Stimulated activated CD8-positive, alpha-beta memory T cell treated with anti-CD3 and anti-CD28 coated beads, Interleukin-4, amount 100 ng/mL, for 4 hours (primary cell): ENCODE measurements at places on chromosomes 2 and 18.

- no peak for DNase-seq
Measured at GRCh38 chr18:48962994-48963561, 12.3 kb upstream of the SMAD7 start.

DNA sequence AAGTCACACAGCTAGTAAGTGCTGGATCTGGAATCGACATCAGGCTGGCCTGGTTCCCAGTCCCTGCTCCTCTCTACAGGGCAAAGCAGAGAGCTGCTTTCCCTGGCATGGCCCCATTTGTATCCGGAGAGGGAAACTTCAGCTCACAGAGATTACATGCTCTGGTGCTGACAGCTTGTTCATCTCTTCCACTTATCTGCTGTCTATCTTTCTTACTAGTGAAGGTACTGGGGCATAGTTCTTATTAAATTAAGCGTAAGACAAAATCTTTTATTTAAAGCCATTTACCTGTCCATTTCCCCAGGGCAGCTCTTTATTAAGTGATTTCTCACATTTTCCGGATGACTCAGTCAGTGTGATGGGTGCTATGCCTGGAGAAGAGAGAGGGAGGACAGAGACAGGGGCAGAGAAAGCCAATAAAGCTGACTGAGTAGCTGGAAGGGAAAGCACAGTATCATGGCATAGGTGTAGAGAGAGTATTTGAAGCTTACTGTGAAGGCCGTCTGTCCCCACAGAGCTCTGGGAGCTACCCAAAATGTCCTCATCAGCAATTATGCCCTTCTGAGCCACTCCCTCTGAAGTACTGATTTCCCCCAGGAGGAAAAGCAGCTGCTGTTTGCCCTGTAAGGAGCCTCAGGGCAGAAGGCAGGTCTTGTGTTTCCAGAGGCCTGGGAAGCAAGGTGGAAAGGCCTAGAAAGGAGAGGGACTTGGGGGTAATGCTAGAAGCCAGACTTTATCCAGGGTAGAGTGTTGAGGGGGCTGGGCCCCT, 44.1 kb upstream of the EPAS1 start:
- no peak for DNase-seq

DNA sequence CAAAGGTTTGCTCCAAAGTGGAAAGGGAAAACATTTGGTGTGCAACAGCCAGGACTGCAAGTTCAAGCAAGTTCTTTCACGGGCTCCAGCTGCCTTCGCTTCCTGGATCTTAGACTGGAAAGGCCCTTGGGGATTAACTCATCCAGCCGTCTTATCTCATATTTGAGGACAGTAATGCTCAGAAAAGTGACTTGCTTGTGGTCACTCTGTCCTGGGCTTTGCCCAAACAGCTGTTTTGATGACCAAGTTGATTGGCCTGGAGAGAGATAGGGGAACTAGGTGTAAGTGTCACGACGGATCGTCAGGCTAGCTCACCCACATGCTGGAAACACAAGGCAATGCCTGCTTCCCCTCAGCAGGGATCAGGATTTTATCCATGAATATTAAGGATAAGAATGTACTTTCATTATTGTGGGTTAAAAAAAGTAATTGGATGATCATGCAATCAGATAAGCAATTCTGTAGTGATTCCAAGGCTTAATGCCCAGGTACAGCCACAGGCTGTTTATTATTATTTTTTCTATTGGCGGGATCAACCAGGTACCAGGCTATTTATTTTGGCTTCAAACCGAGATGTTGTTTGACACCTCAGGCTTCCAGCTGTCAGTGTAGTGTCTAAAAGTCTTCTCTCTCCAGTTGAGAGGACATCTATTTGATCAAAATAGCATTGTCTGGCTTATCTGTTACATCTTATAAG, 162.5 kb upstream of the EPAS1 start:
- no peak for DNase-seq

DNA sequence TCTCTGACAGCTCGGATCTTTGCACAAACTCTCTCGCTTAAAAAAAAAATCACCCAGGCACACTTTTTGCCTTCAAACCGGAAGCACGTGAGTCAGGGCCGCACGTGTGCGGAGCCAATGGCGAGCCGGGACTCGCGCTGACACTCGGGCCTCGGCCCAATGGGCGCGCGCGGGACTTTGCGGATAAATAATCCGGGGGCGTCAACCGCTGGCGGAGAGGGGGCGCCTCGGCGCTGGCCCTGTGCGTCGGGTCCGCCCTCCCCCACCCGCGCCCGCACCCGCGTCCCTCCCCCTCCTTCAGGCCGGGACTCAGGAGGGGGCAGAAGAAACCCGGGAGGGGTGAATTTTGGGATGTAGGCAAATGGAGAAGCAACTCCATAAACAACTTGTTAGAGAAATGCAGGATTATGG, 319 bp upstream of the EN1 start:
- no peak for DNase-seq

DNA sequence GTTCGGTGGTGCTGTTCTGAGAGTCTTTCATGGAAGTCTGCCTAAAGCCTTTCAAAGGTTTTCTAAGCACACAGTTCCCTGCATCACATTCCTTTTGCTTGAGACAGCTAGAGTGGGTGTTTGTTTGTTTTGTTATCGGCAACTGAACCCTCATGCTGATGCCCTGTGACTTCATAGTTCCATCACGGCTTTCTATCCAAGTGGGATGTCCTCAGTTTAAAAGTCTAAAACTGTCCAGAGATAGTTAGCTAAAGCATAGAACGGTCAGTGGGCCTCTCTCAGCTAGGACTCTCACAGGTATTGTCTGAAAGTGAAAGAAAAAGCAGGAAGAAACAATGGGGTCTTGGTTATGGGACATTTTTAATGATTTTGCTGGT, 337.3 kb downstream of the OSR1 start:
- DNase-seq, result no peak

- no peak for DNase-seq
Measured at GRCh38 chr2:8058652-8059051, 623.2 kb upstream of the ID2 start.

DNA sequence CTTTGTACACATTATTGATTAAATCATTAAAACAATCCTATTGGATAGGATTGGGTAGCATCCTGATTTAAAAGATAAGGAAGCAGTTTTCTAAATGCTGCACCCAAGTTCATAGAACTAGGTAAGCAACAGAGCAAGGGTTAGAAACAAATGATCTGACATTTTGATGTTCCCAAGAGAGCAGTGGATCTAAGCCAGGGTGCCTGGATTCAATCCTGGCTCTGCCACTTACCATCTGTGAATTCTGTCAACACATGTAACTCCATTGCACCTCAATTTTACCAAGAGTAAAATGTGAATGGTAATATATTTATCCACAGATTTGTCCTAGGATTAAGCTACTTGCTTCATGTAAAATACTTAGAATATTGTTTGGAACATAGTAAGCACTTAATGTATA, 982.6 kb upstream of the FANCL start:
- DNase-seq, result no peak

DNA sequence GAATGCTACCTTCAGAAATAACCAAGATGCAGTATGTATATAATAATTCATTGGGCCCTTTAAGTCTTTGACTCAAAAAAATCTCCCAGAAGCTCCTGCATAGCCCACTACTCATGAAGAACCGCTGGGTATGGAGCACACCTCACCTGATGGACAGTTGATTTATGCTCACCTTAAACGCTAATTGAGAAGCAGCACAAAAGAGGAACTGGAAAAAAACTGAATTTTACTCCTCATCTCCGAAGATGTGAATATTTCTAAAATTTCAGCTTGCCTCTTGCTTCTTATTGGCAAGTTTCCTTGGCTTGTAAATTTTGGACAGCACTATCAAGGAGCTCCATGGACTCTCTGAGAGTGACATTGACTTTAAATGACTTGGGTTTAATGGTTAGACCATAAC, 5.5 kb downstream of the CYP1B1 start:
- DNase-seq, result no peak

DNA sequence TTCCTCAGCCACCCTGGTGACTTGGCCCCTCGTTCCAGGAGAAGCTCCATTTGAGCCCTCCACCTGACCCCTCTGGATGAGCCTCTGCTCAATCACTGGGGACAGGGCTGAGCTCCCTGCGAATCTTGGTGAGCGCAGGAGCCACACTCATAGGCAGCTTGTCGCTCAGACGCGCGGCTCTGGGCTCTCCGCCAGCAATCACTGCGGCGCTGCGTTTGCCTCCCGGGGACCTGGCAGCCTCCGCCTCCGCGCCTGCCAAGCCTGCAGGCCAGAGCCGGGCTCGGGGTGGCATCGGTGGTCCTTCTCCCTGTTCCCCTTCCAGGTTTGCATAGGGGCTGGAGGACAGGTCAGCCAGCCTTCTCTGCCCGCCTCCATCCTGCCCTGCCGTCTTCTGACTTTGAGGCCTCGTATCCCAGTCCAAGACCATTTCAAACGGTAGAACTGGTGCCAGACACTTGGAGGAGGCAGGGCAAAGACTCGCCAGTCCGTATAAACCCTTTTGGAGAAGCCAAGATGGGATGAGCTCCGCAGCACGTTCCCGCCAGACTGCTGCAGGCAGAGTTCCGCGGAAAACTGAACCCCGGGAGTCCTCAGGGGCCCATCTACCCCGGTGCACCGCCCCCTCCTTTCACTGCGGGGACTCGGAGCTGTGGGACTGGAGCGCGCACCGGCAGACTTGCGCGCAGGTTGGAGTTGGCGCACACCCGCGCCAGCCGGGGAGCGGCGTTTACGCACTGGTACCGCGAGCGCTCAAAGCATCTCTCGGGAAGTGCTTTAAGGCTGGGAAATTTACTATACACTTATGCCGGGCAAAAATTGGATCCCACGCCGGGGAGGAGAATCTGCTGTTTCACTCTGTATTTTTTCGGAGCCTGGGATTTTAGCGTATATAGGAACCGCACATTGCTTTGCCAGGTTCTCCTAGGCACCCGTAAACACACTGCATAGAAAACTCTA, 1.1 kb upstream of the TACR1 start:
- DNase-seq, result no peak

DNA sequence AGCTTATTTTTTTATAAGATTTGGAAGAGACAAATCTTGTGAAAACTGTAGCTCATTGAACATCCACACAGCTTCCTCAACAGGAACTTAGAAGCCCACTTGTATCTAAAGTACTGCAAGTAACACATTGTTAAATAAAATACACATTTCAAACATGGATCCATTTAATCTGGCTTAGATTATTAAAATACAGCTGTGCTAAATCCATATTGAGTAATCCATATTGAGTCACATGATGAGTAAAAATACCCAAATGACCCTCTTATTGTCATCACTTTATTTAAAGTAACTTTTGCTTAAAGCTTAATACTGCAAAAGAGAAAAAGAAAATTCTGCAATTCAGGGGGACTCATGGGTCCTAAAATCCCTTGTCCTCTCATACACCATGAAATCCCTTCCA, 133.3 kb downstream of the OSR1 start:
- DNase-seq, result no peak

DNA sequence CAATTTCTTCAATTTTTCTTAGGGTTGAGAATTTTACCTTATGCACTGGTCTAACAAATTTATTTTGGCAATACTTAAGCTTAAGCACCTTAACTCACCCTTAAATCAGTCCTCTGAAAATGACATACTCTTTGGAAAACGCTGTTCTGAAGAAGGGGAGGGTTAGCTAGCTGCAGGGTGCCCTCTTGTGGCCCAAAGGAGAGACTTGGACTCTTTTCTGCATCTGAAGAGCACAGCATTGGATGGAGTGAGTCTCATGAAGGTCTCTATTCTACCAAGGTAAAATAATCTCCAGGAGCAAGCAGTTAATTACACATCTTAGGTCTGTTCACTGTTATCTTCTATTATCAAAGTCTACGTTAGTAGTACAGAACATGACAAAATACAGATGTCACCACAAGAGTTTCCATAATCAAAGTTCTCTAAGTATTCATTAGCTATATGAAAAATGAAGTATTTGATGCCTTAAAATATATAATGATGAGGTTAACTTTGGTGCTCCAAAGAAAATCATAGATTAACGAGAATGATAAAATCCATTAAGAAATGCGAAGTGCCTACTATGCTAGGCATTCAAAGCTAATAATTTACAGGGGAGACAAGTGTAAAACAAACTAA, 24.4 kb downstream of the PUM2 start:
- DNase-seq, result no peak

GRCh38 chr2:215928086-215928485, 85.3 kb downstream of the MREG start:
- DNase-seq, result no peak

GRCh38 chr18:68447286-68447685, 267.6 kb downstream of the TMX3 start:
- DNase-seq, result no peak

DNA sequence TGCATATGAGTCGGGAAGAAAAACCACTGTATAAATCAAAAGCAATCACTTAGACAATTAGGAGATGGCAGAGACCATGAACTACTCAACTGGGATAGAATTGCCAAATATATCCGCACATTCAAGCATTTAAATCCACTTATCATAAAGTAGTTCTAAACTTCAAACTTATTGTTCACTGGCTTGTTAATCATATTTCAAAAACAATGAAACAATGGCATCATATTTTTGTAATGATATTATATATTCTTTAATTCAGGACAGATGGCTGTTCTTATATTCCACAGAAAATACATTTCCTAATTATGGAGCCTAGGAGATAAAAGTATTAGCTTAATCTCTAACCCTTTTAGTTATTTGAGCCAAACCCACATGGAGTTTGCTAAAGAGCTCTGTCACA, 263.6 kb downstream of the CTNNA2 start:
- DNase-seq, result no peak

DNA sequence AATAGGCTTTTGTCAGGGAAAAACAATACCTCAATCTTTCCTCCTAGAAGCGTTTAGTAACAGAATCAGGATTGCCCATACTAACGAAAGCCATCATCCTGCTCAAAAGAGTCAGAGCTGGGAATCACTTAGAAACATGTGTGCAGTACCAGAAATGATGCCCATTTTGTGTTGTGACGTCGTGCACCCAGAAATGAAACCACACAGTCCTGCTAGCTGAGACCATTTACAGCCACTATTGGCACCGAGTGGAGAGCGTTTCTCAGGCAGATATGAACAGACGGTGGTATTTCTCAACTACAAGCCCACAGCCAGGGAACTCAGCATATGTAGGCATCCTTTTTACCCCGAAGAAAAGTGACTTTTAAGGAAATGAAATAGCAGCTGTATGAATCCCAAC, 284.3 kb upstream of the LRATD1 start:
- no peak for DNase-seq

- no peak for DNase-seq
Measured at GRCh38 chr2:204491528-204491927, 53.7 kb upstream of the PARD3B start.
